ENCODE measurements at places on chromosomes 5 and 9.

DNA sequence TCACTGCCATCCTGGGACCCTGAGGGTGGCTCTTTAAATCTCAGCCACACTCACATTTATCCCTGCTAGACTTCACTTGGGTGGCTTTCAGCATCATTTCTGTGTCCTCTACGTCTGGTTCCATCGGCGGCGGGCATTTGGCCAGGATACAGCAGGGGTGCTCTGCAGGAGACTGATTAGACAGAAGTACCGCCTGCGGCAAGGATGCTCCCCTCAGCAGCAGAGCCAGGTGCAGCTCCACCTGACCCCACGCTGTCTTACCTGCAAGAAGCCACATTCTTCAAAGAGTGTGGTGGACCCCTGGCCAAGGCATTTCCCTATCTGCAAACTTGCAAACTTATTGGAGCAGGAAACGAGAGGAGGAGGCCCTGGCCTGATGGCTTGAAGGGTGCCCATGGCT, 309.8 kb upstream of the IRX4 start:
- peak; percentile 65 for DNase-seq
- no peak overlapping the region for H3K4me3 ChIP-seq
- peaks cover 6% of the 10 kb centered on the region for H3K27me3 ChIP-seq
- no peak overlapping the region for H3K27ac ChIP-seq
- H3K4me1 ChIP-seq = no peaks in the 10 kb centered on the region

DNA sequence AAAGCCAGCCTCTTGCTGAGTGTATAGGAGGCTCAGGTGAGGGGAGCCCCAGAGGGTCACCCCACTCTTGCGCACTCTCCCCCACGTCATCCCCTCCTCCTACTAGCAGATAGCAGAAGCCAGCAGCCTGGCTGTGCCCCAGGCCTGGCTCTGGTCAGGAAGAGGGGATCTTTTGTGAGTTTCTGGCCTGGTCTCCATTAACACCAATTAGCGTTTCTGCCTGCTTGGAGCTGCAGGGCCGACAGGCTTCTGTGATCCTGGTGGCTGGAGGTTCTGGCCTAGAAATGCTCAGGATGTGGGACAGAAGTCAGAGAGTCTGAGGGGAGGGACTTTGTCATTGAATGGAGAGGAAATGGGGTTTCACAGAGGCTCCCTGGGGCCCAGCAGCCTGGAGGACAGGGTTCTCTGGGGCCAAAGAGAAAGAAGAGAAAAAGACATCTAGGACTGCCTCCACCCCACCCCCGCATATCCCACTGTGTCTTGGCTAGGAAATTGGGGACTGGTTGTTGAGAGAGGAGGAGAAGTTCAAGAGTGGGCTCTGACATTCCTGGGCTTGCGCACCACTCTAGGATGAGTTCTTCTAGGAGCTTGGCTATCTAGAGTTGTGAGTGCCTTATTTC, 47.5 kb upstream of the ARAP3 start:
- H3K27ac ChIP-seq = no peak overlapping the region
- no peaks in the 10 kb centered on the region for H3K36me3 ChIP-seq
- no peak overlapping the region for H3K4me3 ChIP-seq
- H3K27me3 ChIP-seq = no peaks in the 10 kb centered on the region
- H3K4me1 ChIP-seq = no peaks in the 10 kb centered on the region

- no peaks in the 10 kb centered on the region for H3K36me3 ChIP-seq
- H3K27ac ChIP-seq = no peak overlapping the region
- H3K4me3 ChIP-seq = no peak overlapping the region
- DNase-seq = no peak
Observed at GRCh38 chr9:4035777-4036176, 264.1 kb downstream of the GLIS3 start.

DNA sequence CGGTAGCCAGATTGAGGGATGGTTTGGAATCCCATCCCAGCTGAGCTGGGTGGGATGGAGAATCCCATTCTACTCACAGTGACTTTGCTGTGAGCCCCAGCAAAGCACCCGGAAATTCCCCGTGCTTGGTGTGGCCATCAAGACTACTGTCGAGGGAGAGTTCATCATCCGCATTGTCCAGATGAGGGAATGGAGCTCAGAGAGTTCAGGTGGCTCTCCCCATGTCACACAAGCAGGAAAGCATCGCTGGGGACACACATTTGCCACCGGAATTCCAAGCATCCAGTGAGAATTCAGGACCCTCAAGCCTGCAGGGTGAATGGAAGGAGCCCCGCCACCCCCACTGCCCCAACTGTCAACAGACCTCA, 54.4 kb downstream of the HRH2 start:
- H3K4me1 ChIP-seq = no peaks in the 10 kb centered on the region
- no peak overlapping the region for H3K27ac ChIP-seq
- no peak overlapping the region for H3K4me3 ChIP-seq
- DNase-seq = peak; percentile 58
- H3K27me3 ChIP-seq = no peaks in the 10 kb centered on the region

GRCh38 chr9:129773262-129774048, 20.6 kb upstream of the PTGES start:
- peaks cover 26% of the 10 kb centered on the region for H3K4me1 ChIP-seq
- no peak overlapping the region for H3K4me3 ChIP-seq
- no peak overlapping the region for H3K27ac ChIP-seq

DNA sequence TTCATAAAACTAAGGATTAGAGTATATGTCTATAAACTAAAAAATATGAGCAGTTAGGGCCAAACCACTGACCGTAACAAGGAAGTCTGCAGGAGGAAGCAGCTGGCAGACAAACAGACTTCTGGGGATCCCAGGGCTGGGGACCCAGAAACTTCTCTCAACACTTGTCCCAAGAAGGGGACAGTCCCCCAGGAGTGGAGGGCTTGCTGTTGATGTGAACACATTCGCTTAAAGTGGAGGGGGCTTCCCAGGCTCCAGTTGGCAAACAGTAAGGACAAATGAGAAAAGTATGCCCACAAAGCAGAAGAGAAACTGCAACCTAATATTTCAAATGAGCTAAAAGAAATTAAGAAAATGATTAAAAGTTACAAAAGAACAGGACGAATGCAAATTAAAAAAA, 83.7 kb downstream of the PDE8B start:
- no peak overlapping the region for H3K4me3 ChIP-seq
- H3K27ac ChIP-seq = no peak overlapping the region
- no peaks in the 10 kb centered on the region for H3K27me3 ChIP-seq
- no peak for DNase-seq

- no peak overlapping the region for H3K27ac ChIP-seq
- no peaks in the 10 kb centered on the region for H3K27me3 ChIP-seq
- no peaks in the 10 kb centered on the region for H3K4me1 ChIP-seq
- no peak overlapping the region for H3K4me3 ChIP-seq
- no peaks in the 10 kb centered on the region for H3K36me3 ChIP-seq
Observed at GRCh38 chr5:40441733-40442132, 238.0 kb upstream of the PTGER4 start.

- no peak overlapping the region for H3K4me3 ChIP-seq
- H3K4me1 ChIP-seq = no peaks in the 10 kb centered on the region
- DNase-seq = no peak
- no peaks in the 10 kb centered on the region for H3K27me3 ChIP-seq
Observed at GRCh38 chr5:80797428-80798024, 142.7 kb upstream of the DHFR start.

DNA sequence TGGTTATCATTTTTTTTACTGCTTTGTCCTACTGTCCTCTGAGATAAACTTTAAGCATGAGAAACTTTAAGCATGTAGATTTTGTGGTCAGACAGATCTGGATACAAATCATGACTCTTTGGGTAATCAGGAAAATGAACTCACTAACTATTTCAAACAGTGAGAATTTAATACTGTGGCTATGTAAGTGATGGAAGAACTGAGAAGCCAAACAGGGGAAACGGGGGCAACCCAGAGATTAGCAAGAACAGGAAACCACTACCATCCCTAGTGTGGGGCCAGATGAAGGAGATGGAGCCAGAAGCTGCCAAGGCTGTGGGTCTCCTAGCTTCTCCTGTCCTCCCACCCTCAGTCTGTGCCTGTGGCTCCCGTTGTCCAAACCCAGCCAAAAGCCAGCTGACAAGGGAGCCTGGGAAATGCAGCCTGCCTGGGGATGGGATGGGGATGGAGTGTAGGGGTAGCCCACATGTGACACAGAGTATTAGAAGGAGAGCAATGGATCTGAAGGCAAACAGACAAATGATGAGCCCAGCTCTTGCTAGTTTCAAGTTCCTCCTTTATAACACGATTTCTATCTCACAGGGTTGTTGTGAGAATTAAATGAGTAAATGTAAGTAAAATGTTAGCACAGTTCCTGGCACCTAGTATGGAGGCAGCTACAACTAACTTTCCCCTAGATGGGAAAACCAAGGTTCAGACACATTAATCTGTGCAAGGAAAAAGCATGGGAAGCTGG, 27.7 kb upstream of the CDC23 start:
- H3K4me3 ChIP-seq = no peak overlapping the region
- peaks cover 30% of the 10 kb centered on the region for H3K27me3 ChIP-seq
- no peaks in the 10 kb centered on the region for H3K36me3 ChIP-seq
- no peak for DNase-seq
- H3K4me1 ChIP-seq = peaks cover 12% of the 10 kb centered on the region
- H3K27ac ChIP-seq = no peak overlapping the region

DNA sequence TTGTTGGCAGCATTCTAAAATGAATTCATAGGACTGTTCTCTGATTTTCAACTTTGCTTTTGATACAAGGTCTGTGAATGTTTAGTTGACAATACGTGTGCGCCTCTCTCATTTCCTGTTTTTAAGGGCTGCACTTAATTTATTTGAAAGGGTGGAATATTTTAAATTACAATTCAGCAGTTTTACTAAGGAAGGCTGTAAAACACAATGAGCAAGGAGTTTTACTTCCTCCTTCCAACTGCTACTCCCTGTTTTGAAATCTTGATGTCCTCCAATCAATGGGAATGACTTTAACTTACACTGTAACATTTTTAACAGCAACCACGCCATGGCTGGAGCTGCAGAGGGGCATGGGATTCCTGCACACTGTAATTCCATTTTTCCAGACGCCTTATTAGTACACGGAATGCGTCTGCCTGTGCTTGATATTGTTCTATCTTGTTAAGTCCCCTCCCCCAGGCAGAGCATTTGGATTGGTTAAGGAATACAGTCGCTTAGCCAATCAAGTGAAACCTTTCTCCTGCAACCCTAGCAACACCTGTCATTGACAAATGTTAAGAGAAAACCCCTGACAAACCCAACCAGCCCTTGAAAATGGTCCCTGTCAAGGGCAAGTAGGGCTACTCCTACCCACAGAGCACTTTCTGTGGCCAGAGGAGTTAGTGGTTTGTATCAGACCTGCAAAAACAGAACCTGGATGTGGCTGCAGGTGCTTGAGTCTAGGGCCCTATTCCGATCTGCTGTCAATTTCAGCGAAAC, 12.5 kb upstream of the ZSWIM6 start:
- H3K4me3 ChIP-seq = peak overlapping the region; percentile 3
- no peaks in the 10 kb centered on the region for H3K27me3 ChIP-seq
- H3K27ac ChIP-seq = peak overlapping the region; percentile 26
- peaks cover 15% of the 10 kb centered on the region for H3K4me1 ChIP-seq

- no peaks in the 10 kb centered on the region for H3K27me3 ChIP-seq
- DNase-seq = no peak
- no peaks in the 10 kb centered on the region for H3K36me3 ChIP-seq
- peak overlapping the region; percentile 63 for H3K27ac ChIP-seq
Observed at GRCh38 chr9:107292821-107293542, 9.9 kb downstream of the RAD23B start.

GRCh38 chr9:128627906-128628305, 28.7 kb downstream of the DYNC2I2 start:
- H3K4me1 ChIP-seq = peaks cover 20% of the 10 kb centered on the region
- peaks cover 99% of the 10 kb centered on the region for H3K36me3 ChIP-seq
- H3K27ac ChIP-seq = no peak overlapping the region
- H3K4me3 ChIP-seq = no peak overlapping the region

DNA sequence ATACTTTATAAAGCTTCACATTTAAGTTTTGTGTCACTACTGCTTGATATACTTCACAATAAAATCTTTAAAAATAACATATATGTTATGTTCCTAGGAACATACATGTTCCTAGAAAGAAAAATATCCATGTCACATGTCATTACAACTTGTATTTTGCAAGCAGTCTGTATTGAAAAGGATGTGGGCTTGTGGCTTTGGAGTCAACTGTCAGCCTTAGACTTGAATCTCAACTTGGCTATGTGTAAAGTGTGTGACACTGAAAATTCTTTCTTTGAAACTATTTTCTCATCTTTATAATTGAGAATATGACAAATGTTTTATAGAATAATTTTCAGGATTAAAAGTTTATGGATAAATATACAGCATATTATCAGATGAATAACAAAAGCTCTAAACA, 273.1 kb downstream of the KIAA0825 start:
- no peaks in the 10 kb centered on the region for H3K36me3 ChIP-seq
- no peak overlapping the region for H3K27ac ChIP-seq
- no peaks in the 10 kb centered on the region for H3K4me1 ChIP-seq
- no peak for DNase-seq
- H3K4me3 ChIP-seq = no peak overlapping the region
- no peaks in the 10 kb centered on the region for H3K27me3 ChIP-seq

DNA sequence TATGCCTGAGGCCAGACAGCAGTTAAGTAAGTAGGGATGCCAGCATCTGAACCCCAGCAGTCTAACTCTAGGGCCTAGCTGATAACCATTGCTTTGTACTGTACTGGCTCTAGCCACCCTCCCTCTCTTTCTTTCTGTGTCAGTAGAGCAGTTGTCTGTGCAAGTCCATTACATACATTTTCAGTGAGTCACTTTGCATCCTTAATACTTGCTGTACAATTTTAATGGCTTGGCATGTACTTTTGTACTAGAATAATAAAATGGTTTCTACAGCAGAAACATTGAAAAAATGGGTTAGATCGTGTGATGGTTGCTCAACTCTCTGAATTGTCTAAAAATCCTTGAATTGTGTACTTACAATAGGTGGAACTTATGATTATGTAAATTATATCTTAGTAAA, 1.5 kb upstream of the TTC39B start:
- H3K36me3 ChIP-seq = no peaks in the 10 kb centered on the region
- DNase-seq = no peak
- H3K27me3 ChIP-seq = no peaks in the 10 kb centered on the region
- H3K27ac ChIP-seq = no peak overlapping the region
- H3K4me1 ChIP-seq = peaks cover 26% of the 10 kb centered on the region
- no peak overlapping the region for H3K4me3 ChIP-seq

GRCh38 chr5:160363660-160364395, 6.6 kb downstream of the C1QTNF2 start:
- no peaks in the 10 kb centered on the region for H3K27me3 ChIP-seq
- H3K4me3 ChIP-seq = no peak overlapping the region
- H3K36me3 ChIP-seq = no peaks in the 10 kb centered on the region
- peak overlapping the region; percentile 64 for H3K27ac ChIP-seq
- peaks cover 34% of the 10 kb centered on the region for H3K4me1 ChIP-seq

DNA sequence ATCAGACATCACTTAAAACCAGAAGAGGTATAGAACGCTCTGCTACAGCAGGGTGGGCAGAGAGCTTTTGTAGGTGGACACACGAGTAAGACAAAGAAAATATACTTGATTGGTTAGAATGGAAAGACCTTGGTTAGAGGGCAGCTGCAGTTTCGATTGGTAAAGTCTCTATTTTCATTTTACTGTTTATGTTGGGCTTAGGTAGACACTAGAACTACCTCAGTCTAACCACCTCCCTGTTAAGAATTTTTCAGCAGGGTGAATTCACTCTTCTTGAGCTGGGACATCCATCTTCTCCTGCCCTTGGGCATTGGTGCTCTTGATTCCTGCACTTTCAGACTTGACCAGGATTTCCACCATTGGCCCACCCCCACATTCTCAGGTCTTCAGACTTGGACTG, 116.3 kb downstream of the BASP1 start:
- H3K27ac ChIP-seq = no peak overlapping the region
- H3K4me1 ChIP-seq = no peaks in the 10 kb centered on the region
- no peaks in the 10 kb centered on the region for H3K36me3 ChIP-seq
- H3K27me3 ChIP-seq = no peaks in the 10 kb centered on the region
- no peak for DNase-seq

Data from suprapubic skin (tissue), 4 donors.